Stimulated activated CD8-positive, alpha-beta memory T cell treated with anti-CD3 and anti-CD28 coated beads, Interleukin-4, amount 100 ng/mL, for 1 hour (primary cell): ENCODE measurements at places on chromosomes 5 and 9.
A peak's percentile ranks its signal among the peaks of the same experiment; 100 is the strongest.

DNA sequence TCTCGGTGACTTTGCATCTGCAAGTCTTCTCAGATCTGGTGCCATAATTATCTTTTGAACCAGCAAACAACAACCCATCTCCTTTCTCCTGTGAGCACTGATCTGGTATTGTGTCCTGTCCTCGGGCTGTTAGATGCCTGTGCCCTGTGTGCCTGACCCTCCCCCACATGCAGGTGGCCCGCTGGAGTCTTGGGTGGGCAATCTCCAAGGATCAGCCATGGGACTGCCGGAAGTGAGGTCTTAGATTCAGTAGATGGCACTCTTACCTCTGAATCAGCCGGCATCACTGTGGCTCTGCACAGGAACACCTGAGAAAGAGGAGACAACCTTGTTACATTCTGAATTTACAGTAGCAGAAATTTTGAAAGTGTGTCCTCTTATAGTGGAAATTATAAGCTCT is 172.4 kb downstream of the IRX2 start:
- no peak for DNase-seq

- no peak for DNase-seq
Measured at GRCh38 chr9:120433701-120434100, 146.3 kb downstream of the CDK5RAP2 start.

DNA sequence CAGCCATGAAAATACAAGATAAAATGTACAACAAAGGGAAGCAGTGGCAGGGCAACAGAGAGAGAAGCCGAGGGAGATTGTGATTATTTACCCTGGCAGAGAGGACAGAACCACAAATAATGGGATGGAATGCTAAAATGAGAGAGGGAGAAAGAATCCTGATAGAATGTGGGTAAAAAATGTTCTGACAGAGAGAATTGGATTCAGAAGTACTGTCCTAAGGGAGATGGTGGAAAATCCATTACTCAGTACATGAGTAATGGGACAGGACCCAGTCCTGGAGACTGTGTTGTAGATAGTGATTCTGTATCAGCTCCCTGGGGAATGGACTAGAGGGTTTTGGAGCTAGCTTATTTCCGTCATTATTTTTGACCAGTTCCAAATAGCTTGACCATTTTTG is 831.5 kb downstream of the MAT2B start:
- no peak for DNase-seq

- no peak for DNase-seq
Measured at GRCh38 chr5:150358261-150359095, 981 bp downstream of the TCOF1 start.

- DNase-seq: no peak
Measured at GRCh38 chr5:22850981-22851380, 2.2 kb downstream of the CDH12 start.

DNA sequence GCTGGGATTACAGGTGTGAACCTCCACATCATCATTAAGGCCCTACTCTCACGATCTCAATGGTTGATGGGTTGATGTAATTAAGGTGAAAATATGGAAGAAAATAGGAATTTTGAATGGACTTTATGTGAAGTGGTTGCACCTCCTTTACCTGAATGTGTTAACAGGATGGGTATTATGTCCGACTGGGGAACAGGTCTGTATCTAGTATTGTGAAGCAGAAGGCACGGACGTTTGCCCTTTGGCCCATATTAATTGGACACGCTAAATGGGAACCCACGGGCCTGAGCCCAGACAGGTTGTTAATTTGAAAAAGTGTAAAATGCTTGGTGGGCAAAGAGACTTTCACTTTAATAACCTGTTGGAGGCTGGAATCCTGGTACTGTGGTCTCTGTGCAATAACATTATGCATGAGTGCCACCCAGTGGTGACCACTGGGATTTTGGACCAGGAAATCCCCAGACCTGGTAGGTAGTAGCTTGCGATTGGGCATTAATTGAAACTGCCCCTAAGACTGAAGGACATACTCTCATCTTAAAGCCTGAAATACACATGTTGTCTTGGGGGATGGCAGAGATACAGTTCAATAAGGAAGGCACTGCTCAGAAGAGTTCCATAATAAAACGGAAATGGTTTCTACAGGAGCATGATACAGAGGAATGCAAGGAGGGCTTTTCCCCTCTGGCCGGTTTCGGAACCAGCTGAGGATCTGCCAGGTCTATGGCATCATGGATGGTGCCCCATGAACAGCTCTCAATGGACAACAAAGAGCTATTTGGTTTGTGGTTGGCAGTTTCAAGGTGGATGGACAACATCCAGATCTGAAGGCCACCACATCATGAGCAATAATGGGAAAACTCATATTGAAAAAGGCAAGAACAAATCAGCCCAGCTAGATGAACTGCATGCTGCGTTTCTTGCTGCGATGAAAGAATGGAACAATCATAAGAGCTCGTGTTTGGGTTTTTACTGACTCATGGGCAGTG is 26.2 kb upstream of the BICD2 start:
- DNase-seq: peak; percentile 32

DNA sequence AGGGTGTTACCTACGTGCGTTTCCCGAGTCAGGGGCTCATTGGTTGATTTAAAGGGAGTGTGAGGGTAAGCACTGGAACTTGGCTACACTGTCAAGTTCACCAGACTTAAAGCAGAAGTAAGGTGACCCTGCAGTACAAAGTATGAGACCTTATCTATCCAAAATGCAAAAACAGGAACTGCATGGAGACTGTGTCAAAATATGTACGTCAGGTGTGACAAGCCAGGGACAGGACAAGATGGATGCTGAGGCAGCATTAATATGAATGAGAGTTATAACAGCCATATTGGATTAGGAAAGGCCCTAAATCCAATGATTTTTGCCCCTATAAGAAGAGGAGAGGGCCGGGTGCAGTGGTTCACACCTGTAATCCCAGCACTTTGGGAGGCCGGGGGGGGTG is 15.4 kb upstream of the SUSD3 start:
- DNase-seq: no peak

DNA sequence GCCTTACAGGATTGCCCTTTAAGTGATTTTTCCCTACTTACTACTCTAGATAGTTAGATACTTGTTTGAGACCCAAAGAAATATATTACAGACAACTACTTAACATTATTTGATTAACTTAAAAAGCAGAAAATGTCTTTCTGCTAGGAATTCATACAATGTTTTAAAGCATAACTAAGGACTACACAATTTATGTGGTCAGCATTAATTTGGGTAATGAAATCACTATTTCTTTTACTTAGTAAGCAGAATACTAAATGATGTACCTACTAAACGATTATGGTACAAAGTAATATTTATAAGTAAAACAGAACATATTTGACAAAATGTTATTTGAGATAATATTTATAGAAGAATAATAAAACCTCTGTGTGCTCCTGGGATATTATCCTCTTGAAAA is 371.9 kb upstream of the ARRDC3 start:
- DNase-seq: no peak

GRCh38 chr5:137263371-137264005 is 235.6 kb downstream of the SPOCK1 start:
- DNase-seq: no peak

- DNase-seq: no peak
Measured at GRCh38 chr5:122297587-122298298, 14.3 kb upstream of the SNCAIP start.

- DNase-seq: no peak
Measured at GRCh38 chr9:113621309-113621791, 157.8 kb downstream of the RGS3 start.

GRCh38 chr9:34321451-34321850 is 7.6 kb downstream of the KIF24 start:
- no peak for DNase-seq

DNA sequence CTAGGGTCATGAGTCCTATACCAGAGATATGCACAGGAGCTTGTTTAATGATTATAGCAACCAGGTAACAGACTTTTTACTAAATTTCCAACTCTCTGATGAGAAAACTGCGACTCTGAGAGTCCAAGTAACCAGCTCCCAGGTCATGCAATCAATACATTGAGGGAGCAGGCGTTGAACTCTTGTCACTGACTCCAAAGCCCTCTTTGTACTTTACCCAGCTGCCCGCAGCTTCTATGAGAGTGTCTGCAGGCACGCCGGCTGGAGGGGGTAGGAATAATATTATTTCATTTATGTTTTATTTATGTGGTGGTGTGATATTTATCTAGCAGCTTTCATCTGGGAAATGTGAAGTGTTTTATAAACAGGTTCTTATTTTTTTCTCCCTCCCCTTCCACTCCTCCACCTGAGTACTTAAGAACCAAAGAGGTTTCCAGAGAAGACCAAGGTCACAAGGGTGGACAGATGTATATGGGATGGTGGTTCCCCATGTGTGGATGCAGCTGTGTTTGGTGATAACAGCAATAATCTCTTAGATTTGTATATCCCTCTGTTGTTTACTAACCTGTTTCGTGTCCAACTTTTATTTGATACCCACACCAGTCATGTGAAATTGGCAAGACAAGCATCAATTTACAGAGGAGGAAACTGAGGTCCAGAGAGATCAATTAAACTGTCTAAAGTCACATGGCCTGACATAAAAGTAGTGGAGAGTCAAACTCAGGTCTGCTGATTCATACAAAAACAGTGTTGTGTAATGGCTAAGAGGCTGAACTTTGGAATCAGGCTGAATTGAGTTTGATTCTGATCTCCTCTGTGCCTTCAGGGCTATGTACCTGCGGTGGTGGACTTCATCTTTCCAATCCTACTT is 140.2 kb upstream of the TRIM32 start:
- no peak for DNase-seq

GRCh38 chr9:82022121-82022520 is 33.5 kb downstream of the SPATA31D1 start:
- no peak for DNase-seq

DNA sequence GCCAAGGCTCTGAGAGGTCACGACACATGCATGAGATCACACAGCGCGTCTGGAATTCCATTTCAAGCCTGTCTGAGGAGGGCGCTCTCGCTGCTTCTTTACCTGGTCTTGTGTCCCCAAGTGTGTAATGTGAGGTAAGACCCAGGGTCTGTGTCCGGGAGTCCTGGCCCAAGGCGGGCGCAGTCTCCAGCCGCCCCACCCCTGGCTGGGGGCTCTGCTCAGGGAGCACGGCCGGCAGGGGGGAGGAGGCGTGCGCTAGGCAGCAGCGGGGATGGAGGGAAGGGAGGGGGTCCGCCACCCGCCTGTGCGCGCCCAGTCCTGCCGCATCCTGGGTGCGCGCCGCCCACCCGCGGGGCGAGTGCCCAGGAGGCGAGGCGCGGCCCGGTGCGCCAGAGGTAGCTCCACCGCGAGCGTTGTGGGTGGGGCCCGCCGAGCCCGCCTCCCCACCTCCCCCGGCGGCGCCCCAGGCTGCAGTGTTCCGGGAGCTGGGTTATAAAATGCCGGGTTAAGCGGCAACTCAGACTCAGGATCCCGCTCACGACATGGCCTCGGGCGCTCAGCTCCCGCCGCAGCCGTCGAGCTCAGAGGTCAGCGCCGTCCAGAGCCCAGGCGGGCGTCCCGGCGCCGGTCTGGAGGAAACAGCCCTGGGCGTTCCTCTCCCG is at the start of gene CCNI2:
CCNI2 (plus strand) TSS at position 473 of the 662 bp plus-strand sequence; CDS start at position 543, 70 bp downstream.
- peak; percentile 16 for DNase-seq

DNA sequence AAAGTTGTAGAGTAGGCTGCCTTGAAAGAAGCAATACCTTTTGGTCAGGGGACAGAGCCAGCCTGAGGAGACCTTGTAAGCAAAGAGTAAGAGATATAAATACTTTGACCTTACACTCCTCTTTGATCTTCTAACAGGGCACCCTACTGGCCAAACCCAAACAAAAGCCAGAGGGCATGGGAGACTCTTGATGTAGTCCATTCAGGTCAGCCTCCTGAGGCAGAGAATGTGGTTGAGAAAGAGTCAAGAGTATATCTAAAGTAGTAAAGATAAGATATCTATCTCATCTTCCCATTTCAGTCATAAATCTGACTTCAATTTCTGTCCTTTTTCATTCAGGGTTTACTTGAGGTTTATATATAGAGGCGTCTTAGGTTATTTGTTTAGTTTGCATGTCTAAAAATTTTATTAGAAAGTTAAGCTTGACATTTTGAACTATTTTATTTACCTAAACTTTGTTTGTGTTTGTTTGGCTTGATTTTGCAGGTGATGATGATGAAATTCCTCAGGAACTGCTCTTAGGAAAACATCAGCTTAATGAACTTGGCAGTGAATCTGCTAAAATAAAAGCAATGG is 125.7 kb downstream of the NIPBL start:
- DNase-seq: no peak

- DNase-seq: no peak
Measured at GRCh38 chr5:145072889-145073288, 762.3 kb downstream of the PRELID2 start.

- DNase-seq: no peak
Measured at GRCh38 chr5:150081541-150082283, 4.6 kb downstream of the CSF1R start.

- DNase-seq: no peak
Measured at GRCh38 chr9:69932901-69933300, 110.7 kb upstream of the MAMDC2 start.

GRCh38 chr9:24451346-24451745 is 94.4 kb downstream of the IZUMO3 start:
- DNase-seq: no peak

GRCh38 chr9:98774746-98775145 is 21.6 kb downstream of the ANKS6 start:
- no peak for DNase-seq

- DNase-seq: no peak
Measured at GRCh38 chr5:111752426-111752965, 4.5 kb downstream of the NREP start.

GRCh38 chr5:191949-192690 is 825 bp downstream of the LRRC14B start:
- no peak for DNase-seq

- DNase-seq: no peak
Measured at GRCh38 chr9:14350754-14351153, 36.8 kb upstream of the NFIB start.

- DNase-seq: no peak
Measured at GRCh38 chr5:5978501-5979376, 399.6 kb downstream of the MED10 start.

- no peak for DNase-seq
Measured at GRCh38 chr9:92480291-92480771, 2.0 kb downstream of the ASPN start.

- no peak for DNase-seq
Measured at GRCh38 chr5:157026789-157027424, 32.0 kb downstream of the HAVCR1 start.

GRCh38 chr5:155562158-155562557 is 548.6 kb downstream of the KIF4B start:
- no peak for DNase-seq

GRCh38 chr5:148952097-148952867 is 110.6 kb downstream of the SH3TC2 start:
- DNase-seq: no peak

DNA sequence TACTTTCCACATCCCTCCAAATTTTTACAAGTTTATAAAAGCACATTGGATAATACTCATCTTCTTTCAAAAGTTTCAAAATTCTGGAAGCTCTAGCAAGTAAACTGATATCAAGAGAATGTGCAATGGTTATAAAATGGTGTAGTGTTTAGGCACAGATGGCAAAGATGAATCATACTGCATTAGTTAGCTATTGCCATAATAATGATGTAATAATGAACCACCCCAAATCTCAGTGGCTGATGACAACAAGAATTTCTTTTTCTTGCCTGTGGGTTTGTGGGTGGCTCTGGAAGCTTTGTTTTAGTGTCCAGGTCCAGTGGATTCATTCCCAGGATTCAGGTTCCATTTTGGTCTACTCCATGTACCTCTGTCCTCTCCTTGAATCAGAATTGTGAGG is 319.0 kb downstream of the BRINP1 start:
- DNase-seq: no peak

GRCh38 chr9:75190762-75191161 is 102.4 kb downstream of the OSTF1 start:
- no peak for DNase-seq
